ENCODE measurements at places on chromosomes 5 and 9. TPM values are rescaled to one million over a fixed set of nuclear protein-coding genes. Genes with fewer than 3 reads are reported as not detected.

- DNase-seq = no peak
Observed at GRCh38 chr9:130188860-130189481, 16.8 kb downstream of the NCS1 start.

DNA sequence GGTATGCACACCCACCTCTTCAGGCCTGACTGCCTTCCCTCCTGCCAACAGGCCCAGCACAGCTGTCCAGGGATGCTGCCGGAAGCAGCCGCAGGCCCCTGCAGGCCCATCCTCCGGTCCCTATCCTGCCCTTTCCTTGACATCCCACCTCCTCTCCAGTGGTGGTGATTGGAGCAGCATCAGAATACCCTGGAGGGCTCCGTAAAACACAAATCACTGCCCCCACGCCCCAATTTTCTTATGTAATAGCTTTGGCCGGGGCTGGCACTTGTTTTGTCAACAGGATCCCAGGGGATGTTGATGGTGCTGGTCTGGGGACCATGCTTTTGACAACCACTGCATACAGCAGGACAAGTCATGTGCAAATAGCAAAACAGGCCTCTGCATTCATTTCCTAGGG lies 274.5 kb downstream of the GADD45G start:
- peak; percentile 10 for DNase-seq

DNA sequence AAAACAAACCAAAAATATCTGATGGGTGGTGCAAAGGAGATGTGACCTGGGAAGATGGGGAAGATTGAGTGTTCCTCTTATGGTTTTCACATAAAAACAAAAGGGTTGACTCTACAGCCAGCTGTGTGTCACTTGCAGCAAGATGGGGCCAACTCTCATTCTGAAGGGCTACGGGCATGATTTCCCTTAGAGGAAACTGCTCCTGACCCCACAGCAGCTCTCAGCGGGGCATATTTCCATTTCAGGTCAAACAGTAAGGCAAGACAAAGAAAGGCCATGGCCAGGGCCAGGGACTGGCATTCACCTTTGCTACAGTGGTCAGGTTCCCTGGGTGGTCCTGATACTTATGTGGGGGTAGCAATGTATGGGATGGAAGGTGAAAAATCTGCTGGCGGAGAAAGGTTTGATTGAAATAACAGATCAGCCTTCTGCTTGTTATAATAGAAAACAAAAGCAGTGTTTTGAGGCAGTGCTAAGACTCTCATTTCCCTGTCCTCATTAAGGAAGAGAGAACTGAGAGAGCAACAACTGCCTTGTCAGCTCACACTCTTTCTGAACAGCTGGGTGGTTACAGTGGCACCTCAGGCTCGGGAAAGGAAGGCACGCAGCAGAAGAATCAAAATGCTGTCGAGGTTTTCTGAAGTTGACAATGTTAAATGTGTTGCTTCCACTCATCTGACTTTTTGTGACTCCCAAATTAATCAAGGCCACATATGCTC lies 120.7 kb upstream of the PCA3 start:
- no peak for DNase-seq

DNA sequence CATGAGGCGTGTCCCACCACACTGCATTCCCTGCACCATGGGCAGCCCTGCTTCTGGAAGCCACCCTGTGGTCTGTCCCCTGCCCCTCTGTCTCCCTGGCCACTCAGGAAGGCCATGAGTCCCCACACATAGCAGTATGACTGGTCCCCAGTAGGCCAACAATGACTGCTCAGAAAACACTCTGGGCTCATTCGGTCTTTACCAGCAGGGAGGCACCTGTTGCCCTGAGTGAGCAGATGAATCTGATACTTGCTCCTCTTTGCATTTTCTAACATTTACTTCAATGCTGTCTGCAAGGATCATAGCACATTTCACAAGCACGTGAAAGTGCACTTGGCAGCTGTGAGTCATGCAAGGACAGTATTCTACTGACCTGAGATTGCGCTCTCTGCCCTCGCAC lies 365.4 kb upstream of the IRX1 start:
- no peak for DNase-seq

The SPINK1 gene
- not detected for total RNA-seq

DNA sequence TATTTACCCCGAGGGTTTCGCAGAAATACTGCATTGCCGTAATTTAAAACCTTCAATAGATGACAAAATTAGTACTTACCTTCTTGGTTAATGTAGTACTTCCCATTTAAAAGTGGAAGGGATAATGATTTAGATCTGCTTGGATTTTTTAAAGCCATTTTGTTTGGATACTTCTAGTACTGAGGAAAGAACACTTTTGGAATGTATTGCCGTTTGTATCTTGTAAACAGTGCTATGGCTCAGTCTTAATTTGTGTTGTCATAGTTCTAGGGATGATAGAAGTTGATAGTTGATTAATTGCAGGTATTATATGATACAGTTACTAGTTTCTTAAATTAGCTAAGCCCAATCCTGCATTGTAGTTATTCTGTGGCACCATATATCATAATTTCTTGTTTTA lies 33.1 kb downstream of the TNPO1 start:
- DNase-seq = no peak

DNA sequence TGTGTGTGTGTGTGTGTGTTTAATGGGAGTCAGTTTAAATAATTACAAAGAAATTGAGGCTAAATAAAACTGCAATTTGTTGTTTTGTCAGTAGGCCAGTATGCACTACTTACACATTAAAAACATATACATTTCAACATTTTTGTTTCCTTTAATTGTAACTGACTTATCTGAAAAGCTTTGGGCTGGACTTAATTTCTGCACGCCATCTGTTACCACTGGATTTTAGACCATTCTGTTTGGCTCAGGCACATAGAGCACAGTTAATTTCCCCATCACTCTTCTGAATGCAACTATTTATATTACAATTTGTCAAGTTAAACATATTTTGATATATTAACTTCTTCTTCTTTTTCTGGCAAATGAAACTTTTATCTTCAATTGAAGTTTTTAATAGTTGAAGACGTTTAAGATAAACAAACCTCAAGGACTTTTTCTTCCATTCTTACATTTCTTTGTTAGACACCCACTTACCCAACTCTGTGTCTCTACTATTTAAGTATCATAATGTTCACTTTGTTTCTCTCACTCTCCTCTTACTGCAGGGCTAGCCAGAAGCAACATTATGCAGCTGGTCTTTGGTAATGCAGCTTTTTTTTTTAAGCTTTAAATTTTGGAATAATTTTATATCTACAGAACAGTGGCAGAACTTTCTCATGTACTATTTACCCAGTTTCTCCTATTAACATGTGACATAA lies 253.4 kb upstream of the ANKH start:
- DNase-seq = no peak

The GNA14 gene
- total RNA-seq = 14.4 TPM

GRCh38 chr9:81855538-81855937 lies 72.7 kb upstream of the SPATA31D4 start:
- DNase-seq = no peak

GRCh38 chr9:83068414-83068813 lies 5.5 kb upstream of the RASEF start:
- DNase-seq = no peak

DNA sequence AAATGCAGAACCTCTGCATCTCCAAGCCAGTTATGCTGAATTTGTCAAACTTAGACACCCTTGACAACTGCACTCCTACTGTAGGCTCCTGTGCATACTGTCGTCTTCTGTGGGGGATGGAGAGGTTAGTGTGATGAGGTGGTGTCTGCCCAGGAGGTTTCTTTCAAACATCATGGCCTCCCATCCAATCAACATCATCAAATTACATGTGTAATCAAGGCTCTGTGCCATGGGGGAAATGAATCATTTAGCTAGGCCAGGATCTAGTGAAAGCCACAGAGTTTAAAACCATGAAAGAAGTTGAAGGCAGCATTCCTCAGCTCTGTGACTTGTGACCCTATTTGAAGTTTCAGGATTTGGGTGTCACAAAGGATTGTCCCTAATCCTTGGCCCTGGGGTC lies 240.6 kb downstream of the MARCHF11 start:
- DNase-seq = no peak

The P4HA2 gene
- total RNA-seq = 76.3 TPM

The HMGCR gene
- total RNA-seq = 3.3 TPM

- no peak for DNase-seq
Observed at GRCh38 chr5:147427521-147428401, 82.1 kb downstream of the DPYSL3 start.

The C9orf50 gene
- 0.35 TPM for total RNA-seq

DNA sequence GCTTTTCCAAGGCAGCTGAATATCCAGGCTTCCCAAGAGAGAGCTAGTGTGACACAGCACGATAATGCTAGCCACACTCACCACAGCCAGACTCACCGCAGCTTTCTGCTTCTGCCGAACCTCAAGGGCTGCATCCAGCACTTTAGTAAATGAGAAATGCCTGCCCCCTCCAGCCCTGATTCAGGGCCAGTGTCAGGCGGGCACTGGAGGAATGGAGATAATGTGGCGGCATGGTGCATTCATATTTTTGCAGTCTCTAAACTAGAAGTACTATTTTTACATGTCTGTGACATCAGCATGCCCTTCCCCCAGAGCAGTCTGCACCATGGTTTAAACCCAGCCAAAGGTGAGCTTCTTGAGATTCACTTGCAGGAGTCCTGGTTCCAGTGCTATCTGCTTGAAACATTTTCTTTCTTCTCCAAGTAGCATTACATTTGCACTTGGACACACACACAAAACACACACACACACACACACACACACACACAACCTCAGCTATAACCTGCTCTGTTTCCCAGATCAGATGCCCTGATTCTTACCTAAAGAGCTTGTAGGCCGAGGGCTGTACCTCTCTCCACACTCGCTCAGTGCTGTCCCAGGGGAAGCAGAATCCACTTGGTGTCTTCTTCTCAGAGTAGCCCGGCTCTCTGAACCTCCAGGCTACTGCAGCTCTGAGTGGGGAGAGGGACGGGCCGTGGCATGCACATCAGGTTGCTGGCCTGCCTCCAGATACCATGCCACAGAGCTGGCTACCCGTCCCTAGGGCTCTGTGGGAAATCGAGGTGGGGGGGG lies at the start of gene FGF1:
Gene FGF1, minus strand, starts transcription at position 673 of the 792 bp plus-strand sequence. CDS start 71,963 bp downstream, outside the sequence.
- DNase-seq = no peak

The OBP2B gene
- total RNA-seq = not detected

GRCh38 chr5:146079695-146080373 lies 25.5 kb downstream of the PLAC8L1 start:
- no peak for DNase-seq

GRCh38 chr9:117757561-117758190 lies 53.5 kb downstream of the TLR4 start:
- DNase-seq = no peak

DNA sequence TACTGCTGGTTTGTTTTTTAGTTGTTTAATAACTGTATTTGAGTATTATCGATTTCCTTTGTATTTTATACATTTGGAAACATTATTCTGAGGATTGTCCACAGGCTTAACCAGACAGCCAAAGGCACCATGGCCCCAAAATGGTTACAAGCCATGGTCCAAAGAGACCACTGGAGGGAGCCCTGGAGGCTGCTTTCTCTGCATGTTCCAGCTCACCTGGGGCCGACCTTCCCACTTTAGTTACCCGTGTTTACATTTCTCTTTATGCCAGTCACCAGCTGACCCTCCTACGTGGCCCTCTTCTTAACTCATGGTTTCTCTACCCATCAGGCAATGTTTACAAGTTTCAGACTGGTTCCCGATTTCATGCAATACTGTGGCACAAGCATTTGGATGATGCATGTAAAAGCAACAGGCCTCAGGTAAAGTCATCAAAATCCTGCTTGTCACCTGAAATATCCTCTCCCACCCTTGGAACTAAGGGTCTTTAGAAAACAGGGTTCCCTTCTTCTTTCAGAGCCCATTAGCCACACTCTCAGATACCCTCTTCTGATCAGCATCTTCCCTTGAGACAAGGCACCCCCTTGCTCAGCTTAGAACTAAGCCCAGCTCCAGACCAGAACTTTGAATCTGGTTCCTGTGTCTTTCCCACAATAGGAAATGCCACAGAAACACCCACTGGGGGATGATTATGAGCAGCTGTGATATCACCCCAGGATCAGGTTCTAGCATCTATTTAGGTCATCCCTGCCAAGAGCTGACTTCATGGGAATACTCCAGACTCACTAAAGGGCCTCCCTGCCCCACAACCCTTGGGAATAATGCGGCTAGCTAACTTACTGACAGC lies 49.9 kb upstream of the GARNL3 start:
- no peak for DNase-seq

GRCh38 chr9:131773911-131774379 lies 34.1 kb upstream of the RAPGEF1 start:
- DNase-seq = no peak

DNA sequence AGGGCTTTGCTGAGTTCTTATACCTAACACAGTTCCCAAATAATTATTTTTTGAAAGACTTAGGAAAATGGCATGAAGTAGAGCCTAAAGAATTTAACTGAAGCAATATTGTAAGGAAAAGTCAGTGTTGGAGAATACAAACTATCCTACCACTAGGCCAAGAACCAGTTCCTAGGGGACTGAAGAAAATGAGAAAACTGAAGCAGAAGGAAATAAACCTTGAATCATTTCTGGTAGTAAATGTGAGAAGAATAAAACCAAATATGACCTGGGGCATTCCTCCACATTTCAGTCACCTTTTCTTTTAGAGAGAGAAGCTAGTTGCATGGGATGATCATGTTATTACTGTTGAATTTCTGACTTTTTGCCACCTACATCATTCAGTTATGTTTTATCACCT lies 1393.9 kb upstream of the C9orf72 start:
- DNase-seq = no peak

The OCLN gene
- total RNA-seq = 11.5 TPM

- DNase-seq = peak; percentile 81
Observed at GRCh38 chr9:2227144-2227867, 212.2 kb downstream of the SMARCA2 start.

The LPCAT1 gene
- total RNA-seq = 32.8 TPM

The PGM5 gene
- 275 TPM for total RNA-seq

- DNase-seq = no peak
Observed at GRCh38 chr5:133244242-133244641, 192.4 kb downstream of the HSPA4 start.

The ANKRD31 gene
- total RNA-seq = not detected

DNA sequence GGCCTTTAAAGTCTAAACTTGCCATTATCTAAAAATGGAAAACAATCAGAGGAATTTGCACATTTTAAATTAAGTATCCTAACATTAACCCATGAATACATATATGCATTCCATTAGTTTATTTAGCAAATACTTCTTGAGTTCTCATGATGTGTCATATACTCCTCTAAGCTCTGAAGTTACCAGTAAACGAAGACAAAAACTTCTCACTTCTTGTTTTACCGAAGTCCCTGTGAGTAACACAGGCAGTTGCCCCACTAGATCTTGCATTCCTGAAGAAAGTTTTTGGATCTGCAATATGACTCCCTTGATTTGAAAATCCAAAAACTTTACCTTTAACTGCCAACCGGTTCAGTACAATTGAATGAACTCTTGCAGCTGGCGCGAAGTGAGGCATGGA lies 439.0 kb upstream of the MPDZ start:
- DNase-seq = no peak

The TLE1 gene
- total RNA-seq = 124 TPM

- no peak for DNase-seq
Observed at GRCh38 chr5:94469894-94470329, 148.5 kb downstream of the KIAA0825 start.

The ABO gene
- total RNA-seq = 0.29 TPM

GRCh38 chr9:113597390-113598241 lies 134.1 kb downstream of the RGS3 start:
- no peak for DNase-seq
